NCI-H1436 (cell line): ENCODE measurements at places on chromosomes 5 and 9.

- DNase-seq: no peak
Measured at GRCh38 chr5:53350991-53351770, 129.2 kb upstream of the FST start.

DNA sequence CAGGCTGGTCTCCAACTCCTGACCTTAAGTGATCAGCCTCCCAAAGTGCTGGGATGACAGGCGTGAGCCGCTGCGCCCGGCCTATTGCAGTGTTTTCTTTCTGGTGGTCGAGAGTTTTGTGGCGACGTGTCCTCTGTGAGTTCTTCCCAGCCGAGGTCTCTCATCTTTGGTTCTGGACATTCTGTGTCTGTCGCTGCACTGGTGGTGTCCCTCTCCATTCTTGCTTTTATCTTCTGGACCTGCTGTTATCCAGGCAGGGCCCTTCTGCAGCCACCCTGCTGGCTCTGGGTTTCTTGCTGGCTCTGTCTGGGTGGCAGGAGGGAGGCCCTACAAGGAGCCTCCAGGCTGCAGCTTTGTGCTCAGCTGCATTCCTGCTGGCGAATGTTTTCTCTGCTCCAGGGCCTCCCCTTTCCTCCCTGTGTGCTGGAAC lies 49.1 kb upstream of the EXOC3 start:
- no peak for DNase-seq

DNA sequence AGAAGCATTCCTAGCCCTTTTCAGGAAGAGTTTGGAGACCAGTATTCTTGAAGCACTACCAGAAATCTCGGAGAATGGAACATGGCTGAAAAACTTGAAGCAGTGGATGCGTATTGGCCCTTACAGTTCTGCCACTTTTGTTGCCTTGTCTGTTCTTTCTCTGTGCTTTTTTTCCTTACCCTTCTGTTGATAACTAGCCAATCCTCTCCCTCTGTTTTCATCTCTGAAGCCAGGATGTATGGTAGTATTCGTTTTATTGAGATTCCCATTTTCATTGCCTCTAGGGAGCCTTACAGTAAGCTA lies 564 bp upstream of the CCNH start:
- no peak for DNase-seq

DNA sequence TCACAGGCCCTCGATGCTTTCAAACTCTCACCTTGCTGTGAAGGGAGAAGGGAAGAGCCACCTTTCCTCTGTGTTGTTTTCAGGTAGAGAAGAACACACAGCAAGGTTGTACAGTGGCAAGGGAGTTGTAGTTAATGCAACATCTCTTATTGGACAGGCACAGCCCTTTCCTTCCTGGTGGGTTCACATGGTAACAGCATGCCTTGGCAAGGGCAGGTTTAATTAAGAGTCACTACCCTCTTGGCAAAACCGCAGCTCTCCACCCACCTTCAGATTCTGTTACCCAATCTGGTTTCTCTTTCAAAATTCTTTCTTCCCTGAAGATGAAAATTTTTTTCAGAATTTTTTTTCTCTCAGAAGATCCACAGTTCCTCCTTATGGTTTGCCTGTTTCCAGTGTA lies 253.1 kb downstream of the TLR4 start:
- DNase-seq: peak; percentile 40

DNA sequence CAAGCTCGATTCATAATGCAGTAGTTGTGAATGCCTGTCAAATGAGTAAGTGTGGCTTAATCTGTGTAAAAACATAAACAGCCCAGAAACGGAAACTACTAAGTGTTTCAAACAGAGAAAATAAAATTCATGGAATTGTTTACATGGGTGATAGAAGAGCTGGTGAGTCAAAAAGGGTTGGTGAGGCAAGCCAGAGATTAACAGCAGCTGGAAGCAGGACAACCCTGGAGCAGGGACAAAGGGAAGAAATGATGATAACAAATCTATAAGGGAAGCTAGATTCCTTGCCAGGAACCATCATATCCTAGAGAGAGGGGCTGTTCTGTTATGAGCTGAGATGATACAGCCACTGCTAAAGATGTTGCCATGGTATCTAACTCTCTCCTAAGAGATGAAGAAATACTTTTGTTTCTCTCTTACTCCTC lies 18.0 kb upstream of the PRR16 start:
- no peak for DNase-seq

DNA sequence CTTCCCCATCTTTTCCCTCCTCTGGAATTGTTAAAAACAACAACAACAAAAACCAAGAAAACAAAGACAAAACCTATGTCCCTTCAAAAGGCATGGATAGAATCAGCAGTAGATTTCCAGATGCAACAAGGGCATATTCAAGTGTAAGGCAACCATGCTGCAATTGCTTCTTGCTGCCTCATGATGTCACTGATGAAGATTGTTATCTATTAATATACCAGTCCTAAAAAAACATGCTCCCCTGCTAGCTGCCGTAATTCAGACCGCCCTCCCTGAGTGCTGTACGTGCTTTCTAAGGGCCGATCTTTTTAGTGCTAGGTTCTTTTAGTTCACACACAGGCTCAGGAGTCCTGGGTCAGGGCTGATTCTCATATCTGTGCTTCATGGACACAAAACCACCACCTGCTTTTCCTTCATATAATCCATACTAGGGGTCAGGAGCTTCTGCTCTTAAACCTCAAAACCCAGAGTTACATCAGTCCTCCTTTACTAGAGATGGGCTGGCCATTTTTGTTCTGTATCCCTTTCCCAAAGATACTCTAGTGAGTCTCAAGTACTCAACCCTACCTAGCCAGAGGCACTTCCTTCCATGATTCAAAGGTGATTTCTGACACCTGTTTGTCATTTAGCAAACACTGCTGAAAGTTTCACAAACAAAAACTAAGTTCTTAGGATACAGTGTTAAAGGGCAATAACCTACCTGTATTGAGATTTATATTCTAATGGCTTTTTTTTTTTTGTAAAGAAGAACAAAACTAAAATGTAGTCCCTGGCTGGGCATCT lies 82.1 kb downstream of the GIN1 start:
- DNase-seq: no peak

DNA sequence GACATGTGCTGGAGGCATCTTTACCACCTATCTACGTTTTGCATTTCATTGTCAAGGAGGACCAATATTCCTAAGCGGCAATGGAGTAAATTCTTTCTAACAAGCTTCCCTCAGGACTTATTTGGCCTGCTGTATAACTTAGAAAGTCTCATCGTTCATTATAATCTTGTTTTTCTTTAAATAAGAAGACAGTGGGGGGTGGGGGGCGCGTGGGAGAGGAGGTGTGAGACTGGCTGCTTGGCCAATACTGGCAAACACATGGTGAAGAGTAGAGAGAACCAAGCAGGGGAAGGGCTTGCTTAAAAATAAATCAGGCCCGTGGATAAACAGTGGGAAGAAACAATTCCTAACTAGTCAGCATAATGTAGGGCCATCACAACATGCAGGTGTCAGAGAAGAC lies 217.2 kb downstream of the GRIA1 start:
- DNase-seq: no peak

- peak; percentile 53 for DNase-seq
Measured at GRCh38 chr5:152560512-152561137, 155.5 kb upstream of the NMUR2 start.

DNA sequence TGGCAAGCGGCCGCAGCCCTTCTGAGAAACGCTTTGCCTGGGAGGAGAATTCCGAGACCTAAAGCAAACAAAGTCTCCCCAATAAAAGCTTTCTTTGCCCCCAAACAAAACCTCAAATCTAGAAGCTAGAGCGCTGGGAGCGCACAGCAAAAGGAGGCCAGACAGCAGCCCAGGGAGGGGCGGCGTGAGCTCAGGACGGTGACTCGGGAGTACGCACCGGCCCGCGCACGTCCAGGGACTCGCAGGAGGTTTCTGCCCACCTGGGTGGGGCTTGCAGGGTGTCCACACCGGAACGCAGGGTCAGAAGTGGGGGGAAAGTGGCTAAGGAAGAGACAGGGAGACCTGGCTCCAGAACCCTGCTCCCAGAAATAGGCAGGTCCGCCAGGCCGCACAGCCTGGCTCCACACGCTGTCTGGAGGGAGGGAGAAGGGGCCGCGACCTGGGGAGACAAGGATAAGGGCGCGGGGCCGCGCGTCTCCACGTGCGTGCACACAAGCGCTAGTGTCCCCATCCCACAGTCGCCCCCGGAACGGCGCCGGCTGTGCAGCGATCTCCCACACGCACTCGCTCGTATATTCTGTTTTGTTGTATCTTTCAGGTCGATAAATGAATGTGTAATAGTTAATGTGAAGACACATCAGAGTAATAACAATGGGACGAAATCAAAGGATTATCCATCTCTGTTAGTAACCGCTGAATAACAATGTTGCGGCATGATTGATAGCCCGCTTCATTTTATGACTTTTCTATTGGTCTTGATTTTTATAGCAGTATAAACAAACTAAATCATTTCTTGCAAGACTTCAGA lies 2.3 kb upstream of the OTP start:
- DNase-seq: no peak

DNA sequence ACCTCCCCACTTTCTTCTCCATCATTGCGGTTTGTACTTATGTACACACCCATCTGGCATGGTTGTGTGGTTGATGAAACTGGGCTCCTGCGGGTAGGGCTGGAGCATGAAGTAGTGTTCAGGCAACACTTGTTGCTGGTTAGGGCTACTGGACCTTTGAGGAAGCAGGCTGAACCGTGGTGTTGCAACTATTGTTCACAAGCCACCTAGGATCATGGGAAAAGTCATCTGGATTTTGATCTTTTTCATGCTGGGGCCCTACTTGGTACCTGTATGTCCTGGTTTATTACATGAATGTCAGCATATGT lies 40.1 kb upstream of the TIFAB start:
- DNase-seq: no peak

DNA sequence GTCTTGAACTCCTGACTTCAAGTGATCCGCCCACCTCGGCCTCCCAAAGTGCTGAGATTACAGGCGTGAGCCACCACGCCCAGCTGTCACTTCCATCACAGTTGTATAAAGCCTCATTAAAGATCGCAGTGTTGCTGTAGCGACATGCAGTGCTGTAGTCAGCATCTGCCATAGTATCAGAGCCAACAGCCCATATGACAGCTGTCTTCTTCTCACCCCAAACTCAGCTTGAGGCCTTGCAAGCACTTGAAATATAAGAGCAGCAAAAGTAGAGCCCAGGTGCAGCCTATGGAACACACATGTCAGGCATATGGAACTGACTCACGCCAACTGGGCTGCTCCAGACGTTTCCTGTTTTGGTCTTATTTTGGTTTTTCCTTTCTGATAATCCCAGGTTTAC lies 167.8 kb downstream of the TRIO start:
- DNase-seq: no peak

DNA sequence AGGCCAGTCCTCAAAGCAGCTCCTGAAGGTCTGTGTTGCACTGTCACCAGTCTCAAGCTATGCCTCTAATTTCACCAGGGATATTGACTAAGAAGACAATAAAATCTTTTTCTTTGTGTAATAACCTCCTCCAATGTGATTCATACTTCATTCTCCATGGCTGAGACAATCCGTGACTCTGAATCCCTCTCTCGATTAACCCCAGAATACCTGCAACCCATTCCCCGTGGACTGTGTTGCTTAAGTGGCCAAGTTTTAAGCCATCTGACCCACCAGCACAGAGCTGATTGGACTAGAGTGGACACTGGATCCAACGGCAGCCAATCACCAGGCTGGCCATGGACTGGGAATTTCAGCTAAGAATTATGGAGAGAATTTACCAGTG lies 5.4 kb upstream of the CCIN start:
- DNase-seq: no peak

- peak; percentile 40 for DNase-seq
Measured at GRCh38 chr9:85425153-85425611, 316.6 kb downstream of the AGTPBP1 start.

- DNase-seq: no peak
Measured at GRCh38 chr9:108543251-108543778, 312.5 kb downstream of the ACTL7B start.

DNA sequence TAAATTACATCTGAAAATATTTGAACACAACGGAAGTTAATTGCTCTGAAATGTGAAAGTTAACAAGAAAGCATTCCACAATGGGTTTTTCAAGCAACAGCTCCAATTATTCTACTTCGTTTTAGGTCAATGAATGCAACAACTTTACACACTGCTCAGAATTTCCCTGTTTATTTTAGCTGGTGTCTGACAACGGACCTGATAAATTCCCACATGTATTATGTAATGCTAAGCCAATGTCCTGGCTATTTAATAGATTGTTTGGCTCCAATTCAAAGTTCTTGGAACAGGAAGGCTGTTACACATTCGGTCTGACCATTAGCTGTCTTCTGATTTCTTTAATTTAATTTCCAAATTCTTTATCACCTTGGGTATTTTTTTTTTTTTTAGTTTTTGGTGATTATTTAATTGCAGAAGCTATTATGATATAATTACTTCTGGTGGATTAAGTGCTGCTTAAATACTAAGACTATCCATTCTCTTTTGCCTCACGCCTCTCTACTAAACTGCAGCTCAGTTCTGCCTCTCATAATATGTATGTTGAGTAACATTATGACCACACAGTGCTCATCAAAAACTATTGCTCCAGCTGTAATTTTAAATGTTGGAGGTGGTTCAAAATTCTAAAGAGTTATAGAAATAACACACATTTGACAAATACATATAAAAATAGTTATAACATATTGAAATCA lies 57.9 kb downstream of the MEF2C start:
- no peak for DNase-seq

- no peak for DNase-seq
Measured at GRCh38 chr9:17090041-17090440, 44.8 kb upstream of the CNTLN start.

DNA sequence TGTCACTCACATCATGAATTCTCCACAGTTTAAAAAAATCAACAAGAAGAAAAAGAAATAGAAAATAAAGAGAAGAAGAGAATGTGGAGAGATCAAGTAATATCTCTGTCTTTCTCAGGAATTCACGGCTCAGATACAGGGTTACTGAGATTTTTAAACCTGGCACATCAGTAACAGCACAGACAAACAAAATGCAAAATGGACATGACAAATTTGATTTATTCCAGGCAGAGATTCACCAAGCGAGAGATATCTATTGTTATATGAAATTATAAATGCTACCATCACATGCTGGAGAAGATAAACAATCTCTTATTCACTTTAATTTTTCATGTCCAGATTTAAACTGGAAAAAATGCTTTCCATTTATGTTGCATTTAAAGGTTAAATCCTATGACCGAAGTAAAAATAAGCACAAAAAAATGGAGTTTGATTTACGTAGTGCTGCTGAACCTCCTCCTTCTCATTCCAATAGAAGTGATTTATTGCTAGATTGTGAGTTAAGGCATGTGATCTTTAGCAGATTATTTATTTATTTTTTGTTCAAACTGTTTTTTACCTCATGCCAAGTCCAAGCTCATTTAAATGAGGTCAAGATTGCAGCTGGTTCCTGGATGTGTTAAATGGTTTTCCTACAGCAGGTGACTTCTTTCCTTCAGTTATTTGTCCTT lies 926.4 kb downstream of the MAT2B start:
- DNase-seq: no peak

- DNase-seq: no peak
Measured at GRCh38 chr9:68974431-68974830, 39.5 kb downstream of the PRKACG start.

- DNase-seq: no peak
Measured at GRCh38 chr5:17805227-17805825, 171.1 kb downstream of the TAF11L14 start.

DNA sequence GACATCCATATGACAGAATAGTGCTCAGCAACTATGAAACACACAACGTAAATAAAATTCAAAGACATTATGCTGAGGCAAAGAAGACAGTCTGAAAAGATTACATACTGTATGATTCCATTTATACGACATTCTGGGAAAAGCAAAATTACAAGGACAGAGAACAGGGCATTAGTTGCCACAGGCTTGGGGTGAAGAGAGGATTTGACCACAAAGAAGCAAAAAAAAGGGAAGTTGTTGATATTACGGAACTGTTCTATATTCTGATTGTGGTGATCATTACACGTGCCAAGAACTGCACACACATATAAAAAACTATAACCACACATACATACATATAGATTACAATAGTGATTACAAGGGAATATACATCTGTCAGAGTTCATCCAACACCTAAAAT lies 24.1 kb downstream of the CDK5RAP2 start:
- no peak for DNase-seq
